NCI-H2081 (cell line): ENCODE measurements at places on chromosomes 13 and 19.

- no peak for DNase-seq
These were observed 6.4 kb downstream of the YIPF2 start for GRCh38 chr19:10921910-10922637.

GRCh38 chr13:32031025-32031814 lies at the start of gene FRY:
Gene FRY (plus strand): TSS chr13:32031774. CDS start chr13:32031796, 22 bp downstream.
- DNase-seq, result peak; percentile 77

- DNase-seq, result peak; percentile 88
These were observed 14.7 kb downstream of the TLE5 start for GRCh38 chr19:3047496-3048189.

- DNase-seq, result no peak
These were observed 40.7 kb upstream of the NDUFS7 start for GRCh38 chr19:1343041-1343440.

DNA sequence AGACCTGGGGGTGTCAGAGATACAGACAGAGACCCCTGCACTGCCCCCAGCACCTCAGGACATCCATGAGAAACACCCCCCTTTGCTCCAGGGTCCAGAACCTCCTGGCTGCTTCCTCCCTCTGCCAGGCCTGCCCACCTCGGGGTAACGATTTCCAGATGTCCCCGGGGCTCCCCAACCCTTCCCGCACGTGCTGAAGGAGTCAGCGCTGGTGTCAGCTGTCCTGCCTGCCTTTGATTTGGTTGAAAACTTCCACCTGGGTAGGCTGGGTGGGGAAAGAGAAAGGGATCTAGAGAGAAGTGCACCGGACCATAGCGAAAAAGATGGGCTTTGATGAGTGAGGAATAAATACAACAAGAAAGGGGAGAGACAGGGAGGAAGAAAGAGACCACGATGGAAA lies 1.5 kb upstream of the CGB7 start:
- no peak for DNase-seq

DNA sequence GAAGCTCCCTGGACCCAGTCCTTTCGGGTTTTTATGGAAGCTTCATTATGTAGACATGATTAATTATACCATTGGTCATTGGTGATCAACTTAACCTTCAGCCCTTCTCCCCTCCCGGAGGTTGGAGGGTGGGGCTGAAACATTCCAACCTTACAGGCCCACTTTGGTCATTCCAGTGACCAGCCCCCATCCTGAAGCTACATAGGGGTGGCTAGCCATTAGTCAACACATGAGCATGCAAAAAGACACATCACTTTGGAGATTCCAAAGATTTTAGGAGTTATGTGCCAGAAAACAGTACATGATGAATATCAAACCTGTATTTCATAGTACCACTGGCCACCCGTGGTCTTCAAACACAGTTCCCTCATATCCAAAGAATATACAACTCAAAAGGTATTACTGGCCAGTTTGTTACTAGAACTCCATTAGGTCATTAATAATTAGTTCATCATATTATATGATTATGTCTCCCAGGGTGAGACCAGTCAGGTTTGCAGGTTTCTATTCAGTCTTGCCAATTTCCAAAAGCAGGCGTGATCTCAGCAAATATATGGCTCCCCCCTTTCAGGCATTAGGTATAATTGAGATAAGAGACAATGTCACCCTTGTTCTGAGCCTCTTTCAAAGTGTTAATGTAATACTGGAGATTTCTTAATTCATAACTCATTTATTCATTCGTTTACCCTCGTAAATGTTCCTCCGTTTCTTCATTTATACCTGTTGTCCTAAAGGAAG lies 11.1 kb downstream of the PPP5C start:
- DNase-seq, result no peak

GRCh38 chr13:80463673-80464352 lies 122.9 kb upstream of the SPRY2 start:
- no peak for DNase-seq

GRCh38 chr19:49847731-49848696 lies 2.9 kb upstream of the PTOV1 start:
- DNase-seq, result no peak

- DNase-seq, result peak; percentile 12
These were observed 789.1 kb downstream of the GPC5 start for GRCh38 chr13:92187378-92187989.

GRCh38 chr19:11293433-11294389 lies 2.2 kb upstream of the TSPAN16 start:
- peak; percentile 81 for DNase-seq

DNA sequence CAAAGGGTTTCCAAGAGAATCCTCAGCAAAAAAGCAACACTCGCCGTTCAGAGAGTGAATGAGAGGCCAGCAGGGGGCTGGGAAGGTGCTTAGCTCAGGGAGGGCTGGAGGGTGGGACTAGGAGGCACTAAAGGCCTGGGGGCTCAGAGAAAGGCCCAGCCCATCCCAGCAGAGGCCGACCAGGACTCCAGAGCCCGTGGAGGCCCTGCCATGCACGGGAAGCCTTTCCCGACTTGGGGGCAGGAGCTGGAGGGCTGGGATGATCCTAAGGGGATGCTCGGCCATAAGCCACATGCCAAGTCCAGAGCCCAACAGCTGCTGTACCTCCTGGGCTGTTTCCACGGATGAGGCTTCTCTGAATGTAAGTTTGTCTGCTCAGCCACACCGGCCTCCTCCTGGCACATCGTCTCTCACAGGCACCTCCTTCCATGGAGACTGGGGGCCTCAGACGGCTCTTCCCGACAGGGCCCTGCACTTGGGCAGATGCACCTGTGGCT lies 19.5 kb downstream of the RASA3 start:
- DNase-seq, result no peak

DNA sequence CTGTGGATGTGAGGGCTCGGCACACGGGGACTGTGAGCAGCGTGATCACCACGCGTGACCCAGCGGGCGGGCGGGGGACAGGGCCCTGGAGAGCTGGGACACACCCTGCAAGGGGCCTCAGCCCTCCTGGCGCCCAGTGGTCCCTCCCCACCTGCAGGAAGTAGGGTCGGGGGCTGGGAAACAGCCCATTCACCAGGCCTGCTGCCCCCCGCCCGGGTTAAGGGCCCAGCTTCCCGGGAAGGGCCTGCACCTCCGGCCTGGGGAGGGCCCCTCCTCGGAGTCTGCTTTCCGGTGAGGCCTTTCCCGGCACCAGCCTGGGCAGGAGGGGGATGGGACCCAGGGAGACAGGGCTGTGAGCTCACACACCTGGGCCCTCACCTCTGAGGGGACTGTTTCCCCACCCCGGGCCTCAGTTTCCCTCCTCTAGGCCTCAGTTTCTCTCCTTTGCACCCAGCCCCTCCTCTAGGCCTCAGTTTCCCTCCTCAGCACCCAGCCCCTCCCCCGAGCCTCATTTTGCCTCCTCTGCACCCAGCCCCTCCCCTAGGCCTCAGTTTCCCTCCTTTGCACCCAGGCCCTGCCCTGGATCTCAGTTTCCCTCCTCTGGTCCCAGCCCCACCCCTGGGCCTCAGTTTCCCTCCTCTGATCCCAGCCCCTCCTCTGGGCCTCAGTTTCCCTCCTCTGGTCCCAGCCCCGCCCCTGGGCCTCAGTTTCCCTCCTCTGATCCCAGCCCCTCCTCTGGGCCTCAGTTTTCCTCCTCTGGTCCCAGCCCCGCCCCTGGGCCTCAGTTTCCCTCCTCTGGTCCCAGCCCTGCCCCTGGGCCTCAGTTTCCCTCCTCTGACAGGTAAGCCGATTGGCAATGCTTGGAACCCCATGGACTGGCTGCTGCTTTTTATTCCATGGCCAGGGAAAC lies 1.9 kb upstream of the MADCAM1 start:
- no peak for DNase-seq

- DNase-seq, result no peak
These were observed 73.4 kb downstream of the CBY2 start for GRCh38 chr13:45775401-45775963.

- DNase-seq, result no peak
These were observed 12.0 kb downstream of the TFDP1 start for GRCh38 chr13:113596321-113597200.

- no peak for DNase-seq
These were observed 2.9 kb downstream of the CD37 start for GRCh38 chr19:49338023-49338677.

DNA sequence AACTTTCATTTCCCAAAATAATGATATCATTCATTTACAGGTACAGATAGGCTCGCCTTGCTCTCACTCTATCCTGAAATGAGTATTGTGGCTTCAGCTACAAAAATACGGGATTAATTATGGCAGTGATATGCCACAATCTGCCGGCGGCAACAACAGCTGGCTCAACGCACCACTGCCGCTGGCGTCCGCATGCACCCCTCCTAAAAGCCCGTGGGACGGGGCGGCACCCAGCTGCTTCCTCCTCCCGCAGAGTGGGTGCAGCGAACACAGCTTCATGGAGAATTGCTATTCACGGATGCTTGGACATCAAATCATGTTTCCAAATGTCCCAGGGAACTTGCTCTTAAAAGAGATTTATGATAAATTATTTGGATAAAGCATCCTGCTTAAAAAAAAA lies 266.8 kb downstream of the TEX29 start:
- DNase-seq, result no peak

- DNase-seq, result no peak
These were observed at the start of gene CYP4F12 for GRCh38 chr19:15672580-15673175. Gene CYP4F12 (plus strand): TSS chr19:15673087. CDS start chr19:15673530, 443 bp downstream.

DNA sequence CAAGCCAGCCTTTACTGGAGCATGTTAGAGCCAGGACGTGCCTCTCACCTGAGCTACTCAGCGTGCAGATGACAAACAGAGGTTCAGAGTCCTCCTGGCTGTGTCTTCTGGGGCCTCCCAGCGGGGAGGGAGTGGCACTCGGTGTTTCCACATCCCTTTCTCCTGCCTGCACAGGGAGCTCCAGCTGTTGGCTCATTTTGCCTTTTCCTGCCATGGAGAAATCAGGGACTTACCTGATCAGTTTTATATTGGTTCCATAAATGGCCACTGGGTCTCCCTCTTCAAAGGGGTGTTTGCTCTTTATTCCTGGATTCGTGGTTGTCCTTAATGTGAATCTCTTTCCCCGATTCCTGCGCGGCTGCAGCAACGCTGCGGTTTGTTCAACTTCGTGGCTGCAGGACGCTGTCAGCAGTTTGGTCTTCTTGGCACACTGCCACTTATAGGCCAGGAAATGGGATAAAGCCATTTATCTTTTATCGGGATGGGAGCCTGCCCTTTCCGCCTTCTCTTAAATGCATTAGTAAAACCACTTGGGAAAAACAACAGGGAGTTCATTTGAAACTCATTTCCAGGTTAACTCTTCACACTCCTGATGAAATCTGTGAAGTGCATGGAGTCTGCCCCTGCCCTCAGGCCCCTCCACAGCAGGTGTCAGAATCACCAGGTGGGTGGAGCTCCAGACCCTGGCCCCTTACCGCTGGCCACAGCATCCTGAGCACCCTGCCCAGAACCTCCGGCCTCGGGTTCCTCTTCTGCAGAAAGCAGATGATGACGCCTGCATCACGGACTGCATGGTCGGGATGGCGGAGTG lies 39.8 kb upstream of the MCF2L start:
- peak; percentile 63 for DNase-seq

GRCh38 chr13:31468114-31468902 lies 268.5 kb downstream of the B3GLCT start:
- DNase-seq, result no peak

DNA sequence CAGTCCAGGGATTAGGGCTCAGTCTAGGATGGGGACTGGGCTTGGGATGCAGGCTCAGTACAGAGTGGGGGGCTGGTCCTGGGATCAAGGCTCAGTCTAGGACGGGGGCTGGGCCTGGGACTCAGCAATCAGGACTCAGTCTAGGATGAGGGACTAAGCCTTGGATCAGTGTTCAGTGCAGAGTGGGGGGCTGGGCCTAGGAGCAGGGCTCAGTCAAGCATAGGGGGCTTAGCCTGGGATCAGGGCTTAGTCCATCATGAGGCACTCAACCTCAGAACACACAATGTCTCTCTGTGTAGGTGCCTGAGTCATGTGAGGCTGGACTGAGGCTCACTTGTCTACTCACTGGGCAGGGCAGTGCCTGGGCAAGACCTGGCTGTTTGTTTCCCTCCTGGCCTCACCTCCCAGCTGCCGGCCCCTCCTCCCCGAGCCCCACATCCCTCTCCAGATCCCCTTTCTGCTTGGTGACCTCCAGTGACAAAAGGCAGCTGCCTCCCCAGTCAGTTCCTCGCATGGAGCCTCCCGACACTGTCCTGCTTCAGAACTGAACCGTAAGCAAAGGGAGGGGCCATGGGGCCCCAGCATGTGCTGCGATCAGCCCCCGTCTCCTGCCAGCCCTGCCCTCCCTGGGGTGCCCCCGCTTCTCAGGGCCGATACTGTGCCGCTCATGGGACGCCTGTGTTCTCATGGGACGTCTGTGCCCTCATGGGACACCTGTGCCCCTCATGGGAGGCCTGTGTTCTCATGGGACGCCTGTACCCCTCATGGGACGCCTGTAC lies 6.5 kb upstream of the S1PR4 start:
- DNase-seq, result no peak

- DNase-seq, result no peak
These were observed 123.6 kb upstream of the MAB21L1 start for GRCh38 chr13:35600137-35600536.

- DNase-seq, result no peak
These were observed 1.7 kb upstream of the IFT88 start for GRCh38 chr13:20565115-20565736.

DNA sequence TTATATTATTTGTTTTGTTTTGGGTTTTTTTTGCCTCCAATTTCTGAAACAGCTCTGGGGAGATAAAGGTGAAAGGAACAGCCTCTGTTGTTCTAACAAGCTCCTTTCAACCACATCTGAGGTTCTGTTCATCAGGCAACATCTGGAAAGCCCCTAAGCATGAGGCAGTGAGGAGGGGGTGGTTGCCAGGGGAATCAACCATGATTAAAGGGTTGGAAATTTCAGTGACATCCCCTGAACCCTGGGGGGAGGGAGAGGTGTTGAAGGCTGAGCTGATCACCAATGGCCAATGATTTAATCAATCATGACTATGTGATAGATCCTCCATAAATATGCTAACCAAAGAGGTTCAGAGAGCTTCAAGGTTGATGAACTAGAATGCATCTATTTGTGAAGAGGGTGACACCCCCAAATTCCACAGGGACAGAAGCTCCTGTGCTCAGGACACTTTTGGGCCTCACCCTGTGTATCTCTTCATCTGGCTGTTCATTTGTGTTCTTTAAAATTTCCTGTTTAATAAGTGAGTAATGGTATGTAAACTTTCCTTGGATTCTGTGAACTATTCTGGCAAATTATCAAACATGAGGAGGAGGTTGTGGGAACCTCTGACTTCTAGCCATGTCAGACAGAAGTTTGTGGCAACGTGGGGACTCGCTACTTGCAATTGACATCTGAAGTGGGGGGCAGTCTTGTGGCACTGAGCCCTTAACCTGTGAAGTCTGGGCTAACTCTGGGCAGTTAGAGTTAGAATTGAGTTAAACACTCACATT lies 221.3 kb downstream of the NHLRC3 start:
- no peak for DNase-seq

DNA sequence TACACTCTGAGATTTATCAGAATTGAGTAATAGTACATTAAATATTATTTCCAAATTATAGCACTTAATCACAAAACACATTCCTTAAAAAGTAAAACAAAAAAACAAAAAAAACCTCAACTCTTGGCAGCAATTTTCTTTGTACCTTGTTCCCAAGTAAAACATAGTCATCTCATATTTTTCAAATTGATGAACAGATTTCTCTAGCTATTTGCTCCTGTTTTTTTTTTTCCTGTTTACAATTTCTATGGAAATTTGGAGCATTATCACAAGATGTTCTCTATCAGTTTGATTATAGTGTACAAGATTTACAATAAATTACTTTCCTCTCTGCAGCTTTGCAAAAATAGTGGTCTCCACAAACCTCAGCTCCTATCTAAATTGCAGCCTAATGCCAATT lies 25.0 kb downstream of the RFC3 start:
- DNase-seq, result no peak

- no peak for DNase-seq
These were observed 178.4 kb downstream of the COL4A1 start for GRCh38 chr13:110128546-110128945.

- DNase-seq, result no peak
These were observed 15.6 kb upstream of the FBXO17 start for GRCh38 chr19:38990949-38991697.

GRCh38 chr19:46744005-46744691 lies 1.7 kb upstream of the FKRP start:
- no peak for DNase-seq
